ENCODE measurements at places on chromosomes 11 and 22.

GRCh38 chr11:109390752-109391151, 31.2 kb upstream of the C11orf87 start:
- DNase-seq, result no peak

- no peak for DNase-seq
Measured at GRCh38 chr22:21650823-21651520, 8.9 kb downstream of the SDF2L1 start.

- no peak for DNase-seq
Measured at GRCh38 chr11:119625206-119625978, 103.6 kb downstream of the NECTIN1 start.

DNA sequence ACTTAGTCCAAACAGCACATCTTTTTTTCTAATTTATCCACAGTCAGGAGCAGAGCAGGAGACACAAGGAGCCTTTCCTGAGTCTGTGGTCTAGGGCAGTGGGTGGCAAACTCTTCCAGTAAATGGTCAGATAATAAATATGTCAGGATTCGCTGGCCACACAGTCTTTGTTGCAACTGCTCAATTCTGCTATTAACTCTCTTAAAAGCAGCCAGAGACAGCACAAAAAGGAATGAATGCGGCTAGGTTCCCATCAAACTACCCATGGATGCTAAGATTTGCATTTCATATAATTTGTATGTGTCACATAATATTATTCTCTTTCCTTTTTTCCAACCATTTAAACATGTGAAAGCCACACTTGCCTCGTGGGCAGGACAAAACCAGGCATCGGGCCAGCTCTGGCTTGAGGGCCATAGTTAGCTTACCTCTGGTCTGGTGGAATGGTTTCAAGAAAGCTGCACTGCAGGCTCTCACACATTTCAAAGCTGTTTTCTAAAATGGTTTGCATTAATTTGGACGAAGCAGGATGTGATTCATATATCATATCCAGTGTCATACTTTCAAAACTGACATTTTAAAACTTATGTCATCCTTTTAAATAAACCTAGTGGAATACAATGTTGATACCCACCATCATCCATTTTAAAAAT, 64.7 kb upstream of the CD5 start:
- DNase-seq, result no peak

DNA sequence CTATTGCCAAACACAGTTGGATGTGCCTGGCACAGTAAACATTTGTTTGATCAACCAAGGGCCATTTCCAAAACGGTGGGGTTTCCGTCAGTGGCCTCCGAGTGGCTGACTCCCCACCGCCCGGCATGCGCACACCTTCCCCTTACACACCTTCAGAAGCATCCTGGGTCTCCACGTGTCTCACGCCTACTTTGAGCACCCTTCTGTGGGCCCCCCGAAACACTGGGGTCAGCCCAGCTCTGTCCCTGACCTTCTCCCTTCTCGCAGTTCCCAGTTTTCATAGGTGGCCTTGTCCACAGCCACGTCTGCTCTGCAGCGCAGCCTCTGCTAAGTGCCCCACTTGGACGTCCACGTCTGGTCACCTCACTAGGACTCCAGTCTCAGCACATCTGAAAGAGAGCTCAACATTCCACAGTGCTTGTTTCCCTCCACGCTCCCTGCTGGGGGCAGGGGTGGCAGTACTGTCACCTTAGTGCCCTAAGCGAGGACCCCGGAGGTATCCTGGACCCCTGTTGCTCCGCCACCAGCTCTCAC, 13.2 kb upstream of the SHANK2 start:
- no peak for DNase-seq

DNA sequence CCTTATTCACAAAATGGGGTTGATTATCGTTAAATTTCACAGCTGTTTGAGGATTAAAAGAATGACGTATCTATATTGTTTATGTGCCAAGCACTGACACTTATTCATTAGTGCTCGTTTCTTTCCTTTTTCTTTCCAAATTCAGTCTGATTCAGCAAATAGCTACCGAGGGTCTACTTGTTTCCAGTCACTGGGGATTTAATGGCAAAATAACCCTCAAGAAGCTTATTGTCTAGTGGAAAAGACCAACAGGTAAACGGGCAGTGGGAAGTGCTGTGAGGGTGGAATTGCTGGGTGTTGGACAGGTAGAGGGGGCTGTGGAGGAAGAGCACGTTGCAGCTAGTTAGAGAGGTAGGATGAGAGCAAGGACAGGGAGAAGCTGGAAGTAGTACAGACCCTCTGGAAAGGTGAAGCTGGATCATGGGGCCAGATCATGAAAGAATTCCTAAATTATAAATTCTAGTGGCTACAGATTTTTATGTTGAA, 48.3 kb upstream of the BIRC3 start:
- DNase-seq, result no peak

- no peak for DNase-seq
Measured at GRCh38 chr11:31802990-31803812, 7.9 kb downstream of the PAX6 start.

DNA sequence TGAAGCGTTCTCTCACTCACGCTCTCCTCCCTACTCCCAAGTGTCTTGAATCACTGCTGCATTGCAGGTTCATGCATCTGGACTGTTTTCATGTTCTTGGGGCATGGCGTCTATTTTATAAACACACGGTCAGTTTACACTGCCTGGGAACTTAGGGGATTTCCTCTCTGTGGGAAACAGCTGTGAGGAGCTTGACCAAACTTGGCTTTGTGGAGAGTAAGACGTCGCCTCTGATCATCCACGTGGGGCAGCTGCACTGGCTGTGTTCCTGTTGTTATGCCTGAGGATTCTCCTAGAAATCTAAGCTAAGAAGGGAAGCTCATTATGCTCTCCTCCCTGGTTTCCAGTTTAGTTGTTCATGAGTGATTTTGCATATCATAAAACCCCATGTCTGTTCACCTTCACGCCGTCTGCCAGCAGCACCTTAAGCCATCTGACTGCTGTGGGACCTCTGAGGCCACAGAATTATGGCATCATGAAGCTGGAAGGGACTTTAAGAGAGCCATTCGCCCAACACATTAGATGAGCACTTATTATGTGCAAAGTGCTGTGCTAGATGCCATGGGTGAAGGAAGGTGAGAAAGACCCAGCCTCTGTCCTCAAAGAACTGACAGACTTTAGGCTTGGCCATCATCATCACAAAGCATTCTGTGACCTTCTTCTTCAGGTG, 38.8 kb upstream of the POU2AF1 start:
- no peak for DNase-seq

DNA sequence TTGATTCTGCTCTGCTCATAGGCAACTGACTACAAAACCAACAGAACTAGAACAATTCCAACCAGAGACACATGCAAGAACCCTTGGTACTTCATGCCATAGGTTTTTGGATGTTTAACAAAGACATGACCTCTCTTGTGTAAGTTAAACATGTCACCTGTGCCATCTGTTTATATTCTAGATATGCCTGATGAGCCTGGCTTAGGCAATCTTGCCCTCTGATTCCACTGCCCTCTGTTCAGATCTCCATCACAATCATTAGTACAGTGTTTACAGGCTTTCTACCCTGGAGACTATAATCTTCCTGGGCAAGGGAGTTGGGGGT, 40.8 kb downstream of the ABTB2 start:
- no peak for DNase-seq

DNA sequence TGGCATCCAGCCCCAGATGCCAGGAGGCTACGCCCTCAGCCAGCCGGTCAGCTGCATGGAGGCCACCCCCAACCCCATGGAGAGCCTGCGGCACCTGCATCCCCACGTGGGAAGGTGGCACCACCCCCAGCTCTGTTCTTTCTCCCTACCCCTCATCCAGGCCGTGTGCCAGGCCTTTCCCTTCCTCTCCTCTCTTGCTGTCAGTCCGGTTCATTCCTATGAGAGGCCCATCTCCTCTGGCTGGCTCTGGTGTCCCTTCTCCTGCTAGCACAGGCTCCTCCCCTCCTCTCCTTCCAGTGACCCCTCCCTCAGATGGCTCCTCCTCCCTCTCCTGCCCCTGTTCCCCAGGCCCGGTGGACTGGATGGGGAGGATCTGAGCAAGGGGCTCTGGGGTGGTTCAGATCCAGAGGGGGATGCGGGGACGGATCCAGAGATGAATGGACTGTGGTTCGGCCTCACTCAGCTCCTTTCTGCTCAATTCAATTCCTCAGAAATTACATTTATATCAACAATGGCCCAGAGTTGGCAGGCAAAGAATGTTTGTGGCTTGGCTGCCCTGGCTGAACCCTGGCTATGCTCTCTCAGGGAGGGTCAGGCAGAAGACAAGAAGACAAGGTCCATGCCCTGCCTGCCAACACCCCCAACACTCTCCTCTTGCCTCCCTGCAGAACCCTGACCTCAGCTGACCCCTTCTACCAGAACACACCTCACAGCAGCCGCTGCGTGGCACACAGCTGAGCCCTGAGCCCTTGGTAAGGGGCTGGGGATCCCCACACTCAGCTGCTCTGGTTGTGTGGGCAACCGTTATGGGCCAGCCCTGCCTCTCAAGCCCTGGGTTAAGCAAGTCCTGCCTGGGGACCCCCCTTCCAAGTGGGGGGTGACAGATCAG, 18.5 kb upstream of the LRRC10B start:
- no peak for DNase-seq

DNA sequence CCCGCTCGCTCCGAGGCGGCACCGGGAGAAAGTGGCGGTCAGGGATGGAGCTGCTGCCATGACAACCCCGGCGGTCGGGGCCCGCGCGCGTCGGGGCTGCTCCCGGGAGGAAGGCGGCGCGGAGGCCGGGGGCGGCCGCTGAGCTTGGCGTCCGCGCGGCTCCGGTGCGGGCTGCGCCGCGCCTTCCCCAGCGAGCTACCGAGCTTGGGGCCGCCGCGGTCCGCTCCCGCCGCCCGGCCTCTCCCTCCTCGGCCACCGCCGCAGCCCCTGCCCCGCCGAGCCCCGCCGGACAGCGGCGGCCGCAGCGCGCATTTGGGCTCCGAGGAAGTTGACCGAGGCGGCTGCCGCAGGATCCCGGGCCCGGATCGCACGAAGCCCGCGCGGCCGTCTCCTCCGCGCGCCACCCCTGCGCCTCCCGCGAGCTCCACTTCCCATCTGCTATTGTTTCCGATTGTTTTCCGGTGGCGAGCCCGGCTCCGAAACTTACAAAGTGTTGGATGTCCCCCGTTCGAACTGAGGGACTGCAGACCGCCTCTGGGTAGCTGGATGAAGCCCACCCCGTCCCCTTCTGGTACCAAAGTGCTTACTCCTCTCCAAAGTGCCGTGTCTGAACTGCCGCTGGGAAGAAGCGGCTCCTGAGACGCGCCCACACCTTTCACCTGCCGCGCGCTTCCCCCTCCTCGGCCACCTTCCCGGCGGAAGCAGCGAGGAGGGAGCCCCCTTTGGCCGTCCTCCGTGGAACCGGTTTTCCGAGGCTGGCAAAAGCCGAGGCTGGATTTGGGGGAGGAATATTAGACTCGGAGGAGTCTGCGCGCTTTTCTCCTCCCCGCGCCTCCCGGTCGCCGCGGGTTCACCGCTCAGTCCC, 540.3 kb downstream of the NTM start:
- no peak for DNase-seq

GRCh38 chr11:67071420-67072284, 15.0 kb downstream of the RHOD start:
- peak; percentile 63 for DNase-seq

DNA sequence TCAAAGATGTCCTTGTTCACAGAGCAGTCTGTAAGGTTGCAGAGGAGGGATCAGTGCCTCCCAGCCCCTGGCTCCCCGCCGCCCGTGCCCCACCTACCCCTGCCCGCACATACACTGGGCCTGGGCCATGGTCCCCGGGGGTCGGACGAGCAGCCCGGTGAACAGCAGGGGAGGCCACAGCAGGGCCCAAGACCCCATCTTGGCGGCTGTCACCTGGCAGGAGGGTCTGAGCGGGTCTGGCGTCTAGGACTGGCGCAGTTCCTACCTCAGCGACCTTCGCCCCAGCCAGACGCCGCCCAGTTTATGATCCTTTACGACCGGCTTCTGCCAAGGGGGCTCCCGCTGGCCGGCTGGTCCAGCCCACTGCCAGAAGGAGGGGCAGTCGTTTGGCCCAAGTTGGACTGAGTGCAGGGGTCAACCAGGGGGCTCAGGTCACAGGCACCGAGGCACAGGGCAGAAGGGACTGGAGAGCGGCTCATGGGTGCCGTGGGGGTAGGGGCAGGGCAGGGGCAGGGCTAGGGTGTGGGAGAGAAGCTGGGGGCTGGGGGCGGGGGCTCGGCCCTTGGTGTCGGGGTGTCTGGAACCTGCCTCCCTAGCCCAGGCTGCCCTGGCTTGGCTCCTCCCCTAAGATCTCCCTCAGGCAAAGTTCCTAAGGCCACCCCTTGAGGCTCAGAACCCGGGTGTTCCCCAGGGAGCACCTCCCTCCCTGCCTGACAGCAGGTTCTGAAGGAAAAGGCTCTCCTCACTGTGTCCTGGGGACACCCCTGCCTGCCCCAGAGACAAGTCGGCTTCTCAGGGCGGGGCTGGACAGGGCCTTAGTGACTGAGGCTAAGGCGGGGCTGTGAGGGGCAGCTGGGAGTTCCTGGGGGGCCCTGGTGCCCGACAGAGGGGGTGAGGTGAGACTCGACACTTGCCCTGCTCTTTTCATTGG, at the start of gene CDHR5:
TSS of gene CDHR5 (minus strand) at position 251 of the 931 bp plus-strand sequence. CDS start at position 198, 53 bp downstream.
- no peak for DNase-seq

DNA sequence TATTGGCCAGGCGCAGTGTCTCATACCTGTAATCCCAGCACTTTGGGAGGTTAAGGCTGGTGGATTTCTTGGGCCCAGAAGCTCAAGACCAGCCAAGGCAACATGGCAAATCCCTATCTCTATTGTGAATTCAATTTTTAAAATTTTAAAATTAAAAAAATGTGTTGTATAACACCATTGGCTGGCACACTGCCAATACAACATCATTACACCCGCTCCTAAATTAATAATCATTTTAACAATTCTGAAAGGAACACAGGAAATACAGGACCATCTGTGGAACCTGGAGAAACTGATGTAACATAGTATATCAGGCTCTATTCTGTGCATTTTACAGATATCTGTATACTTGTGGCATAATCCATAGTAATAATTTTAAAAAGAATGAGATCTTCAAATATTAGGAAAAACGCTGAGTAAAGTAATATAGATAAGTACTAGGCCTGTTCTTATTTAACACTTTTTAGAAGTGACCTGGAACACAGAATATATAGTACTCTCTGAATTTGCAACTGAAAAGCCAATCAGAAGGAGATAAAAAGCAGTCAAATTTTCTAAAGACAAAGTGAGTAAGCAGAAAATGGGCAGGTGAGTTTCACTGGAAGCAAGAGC, 124.3 kb downstream of the APOL5 start:
- no peak for DNase-seq

DNA sequence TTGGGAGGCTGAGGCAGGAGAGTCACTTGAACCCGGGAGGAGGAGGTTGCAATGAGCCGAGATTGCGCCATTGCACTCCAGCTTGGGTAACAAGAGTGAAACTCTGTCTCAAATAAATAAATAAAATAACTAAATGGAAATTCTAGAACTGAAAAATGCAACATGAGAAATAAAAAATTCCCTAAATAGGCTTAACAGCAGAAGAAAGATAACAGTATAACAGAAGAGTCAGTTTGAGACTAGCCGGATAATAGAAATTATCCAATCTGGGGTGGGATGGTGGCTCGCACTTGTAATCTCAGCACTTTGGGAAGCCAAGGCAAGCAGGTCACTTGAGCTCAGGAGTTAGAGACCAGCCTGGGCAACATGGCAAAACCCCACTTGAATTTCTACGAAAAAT, 14.1 kb downstream of the SLC25A1 start:
- no peak for DNase-seq

GRCh38 chr22:22954656-22955055, 67.0 kb downstream of the IGLL5 start:
- DNase-seq, result no peak
